ENCODE measurements at places on chromosomes 7 and 10. TPM values are rescaled to one million over a fixed set of nuclear protein-coding genes. Genes with fewer than 3 reads are reported as not detected.

DNA sequence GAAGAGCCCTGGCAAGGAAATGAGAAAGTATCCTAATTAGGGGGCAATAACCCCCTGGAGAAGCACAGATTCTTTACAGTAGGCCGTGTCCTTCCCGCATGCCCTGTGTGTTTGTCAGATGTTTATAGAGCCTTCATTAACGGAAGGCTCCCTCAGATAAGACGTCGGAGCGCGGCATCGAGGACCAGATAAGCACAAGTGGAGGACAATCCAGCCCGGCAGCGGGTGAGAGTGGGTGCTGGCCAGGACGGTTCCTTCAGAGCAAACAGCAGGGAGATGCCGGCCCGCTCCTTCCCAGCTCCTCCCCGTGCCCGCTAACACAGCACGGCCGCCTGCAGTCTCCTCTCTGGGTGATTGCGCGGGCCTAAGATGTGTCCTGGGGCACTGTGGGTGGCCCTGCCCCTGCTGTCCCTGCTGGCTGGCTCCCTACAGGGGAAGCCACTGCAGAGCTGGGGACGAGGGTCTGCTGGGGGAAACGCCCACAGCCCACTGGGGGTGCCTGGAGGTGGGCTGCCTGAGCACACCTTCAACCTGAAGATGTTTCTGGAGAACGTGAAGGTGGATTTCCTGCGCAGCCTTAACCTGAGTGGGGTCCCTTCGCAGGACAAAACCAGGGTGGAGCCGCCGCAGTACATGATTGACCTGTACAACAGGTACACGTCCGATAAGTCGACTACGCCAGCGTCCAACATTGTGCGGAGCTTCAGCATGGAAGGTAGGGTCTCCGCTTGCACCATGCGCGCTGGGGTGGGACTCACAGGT is at the start of gene GDF2:
TSS of gene GDF2 (plus strand) at position 155 of the 762 bp plus-strand sequence. CDS start at position 370, 215 bp downstream.
- no peaks in the 10 kb centered on the region for H3K27me3 ChIP-seq
- no peak within 1 kb of the TSS for H3K27ac ChIP-seq
- H3K4me3 ChIP-seq, result no peak within 1 kb of the TSS
- H3K36me3 ChIP-seq, result no peaks in the 10 kb centered on the region

DNA sequence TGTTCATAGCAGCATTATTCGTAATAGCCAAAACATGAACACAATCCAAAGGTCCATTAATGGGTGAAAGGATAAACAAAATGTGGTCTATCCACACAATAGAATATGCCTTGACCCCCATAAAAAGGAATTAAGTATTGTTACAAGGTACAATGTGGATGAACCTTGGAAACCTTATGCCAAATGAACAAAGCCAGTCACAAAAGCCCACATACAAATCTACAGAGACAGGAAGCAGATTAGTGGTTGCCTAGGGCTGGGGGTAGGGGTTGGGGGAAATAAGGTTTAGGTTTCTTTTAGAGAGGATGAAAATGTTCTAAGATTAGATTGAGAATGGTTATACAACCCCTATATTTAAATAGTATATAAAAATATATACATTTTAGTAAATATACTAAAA is 34.8 kb downstream of the PIP4K2A start:
- H3K27ac ChIP-seq, result no peak overlapping the region
- no peaks in the 10 kb centered on the region for H3K4me1 ChIP-seq
- no peak for DNase-seq
- H3K27me3 ChIP-seq, result no peaks in the 10 kb centered on the region
- no peaks in the 10 kb centered on the region for H3K36me3 ChIP-seq

GRCh38 chr7:67547183-67547907 is 550.7 kb downstream of the TYW1 start:
- H3K4me3 ChIP-seq, result no peak overlapping the region
- no peaks in the 10 kb centered on the region for H3K36me3 ChIP-seq
- no peaks in the 10 kb centered on the region for H3K4me1 ChIP-seq
- DNase-seq, result no peak
- no peak overlapping the region for H3K27ac ChIP-seq

DNA sequence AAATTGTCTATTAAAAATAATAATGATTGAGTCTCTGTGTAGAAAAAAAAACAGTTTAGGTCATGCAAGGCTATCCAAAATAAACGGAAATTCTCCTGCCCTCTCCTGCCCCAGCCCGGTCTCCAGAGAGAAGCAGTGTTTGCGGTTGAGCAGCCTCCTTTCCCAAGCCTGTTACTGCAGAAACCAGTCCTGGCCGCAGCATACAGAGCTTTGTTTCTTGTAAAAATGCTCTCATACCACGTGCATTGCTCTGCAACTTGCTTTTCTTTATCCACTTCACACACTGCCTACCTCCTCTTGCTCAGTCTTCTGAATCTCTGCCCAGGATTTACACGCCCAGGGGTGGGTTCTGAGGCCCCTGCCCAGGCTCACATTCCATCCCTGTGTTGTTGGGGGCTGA is 34.4 kb upstream of the CUL1 start:
- H3K36me3 ChIP-seq, result no peaks in the 10 kb centered on the region
- no peak for DNase-seq
- no peak overlapping the region for H3K4me3 ChIP-seq
- H3K4me1 ChIP-seq, result no peaks in the 10 kb centered on the region
- no peaks in the 10 kb centered on the region for H3K27me3 ChIP-seq

OR2A42 gene
- not detected for total RNA-seq

TMEM60 gene
- 19.8 TPM for total RNA-seq
